ENCODE measurements at places on chromosomes 4 and X. TPM values are rescaled to one million over a fixed set of nuclear protein-coding genes. Genes with fewer than 3 reads are reported as not detected.

- no peak for DNase-seq
Measured at GRCh38 chr4:56468097-56468422, 643 bp downstream of the SRP72 start.

Gene SORBS2
- total RNA-seq = not detected

DNA sequence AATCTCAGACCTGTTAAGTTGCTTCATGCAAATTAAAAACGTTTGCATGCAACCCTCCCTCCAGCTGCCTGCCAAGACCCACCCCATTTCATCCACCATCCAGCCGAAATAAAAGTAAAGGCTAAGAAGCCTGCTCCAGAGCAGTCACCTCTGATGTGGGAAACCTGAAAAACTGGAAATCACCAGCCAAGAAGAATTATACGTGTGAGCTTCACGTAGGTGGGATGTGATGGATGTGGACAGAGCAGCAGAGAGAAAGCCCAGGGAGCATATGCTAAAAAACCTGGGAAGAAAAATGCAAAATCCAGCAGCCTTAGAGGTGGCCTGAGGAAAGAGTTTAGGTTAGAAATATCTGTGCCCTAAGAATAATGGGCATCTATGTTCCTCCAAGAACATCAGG, 160.6 kb upstream of the STS start:
- no peak for DNase-seq

- no peak for DNase-seq
Measured at GRCh38 chrX:106220177-106220576, 52.1 kb downstream of the PWWP3B start.

DNA sequence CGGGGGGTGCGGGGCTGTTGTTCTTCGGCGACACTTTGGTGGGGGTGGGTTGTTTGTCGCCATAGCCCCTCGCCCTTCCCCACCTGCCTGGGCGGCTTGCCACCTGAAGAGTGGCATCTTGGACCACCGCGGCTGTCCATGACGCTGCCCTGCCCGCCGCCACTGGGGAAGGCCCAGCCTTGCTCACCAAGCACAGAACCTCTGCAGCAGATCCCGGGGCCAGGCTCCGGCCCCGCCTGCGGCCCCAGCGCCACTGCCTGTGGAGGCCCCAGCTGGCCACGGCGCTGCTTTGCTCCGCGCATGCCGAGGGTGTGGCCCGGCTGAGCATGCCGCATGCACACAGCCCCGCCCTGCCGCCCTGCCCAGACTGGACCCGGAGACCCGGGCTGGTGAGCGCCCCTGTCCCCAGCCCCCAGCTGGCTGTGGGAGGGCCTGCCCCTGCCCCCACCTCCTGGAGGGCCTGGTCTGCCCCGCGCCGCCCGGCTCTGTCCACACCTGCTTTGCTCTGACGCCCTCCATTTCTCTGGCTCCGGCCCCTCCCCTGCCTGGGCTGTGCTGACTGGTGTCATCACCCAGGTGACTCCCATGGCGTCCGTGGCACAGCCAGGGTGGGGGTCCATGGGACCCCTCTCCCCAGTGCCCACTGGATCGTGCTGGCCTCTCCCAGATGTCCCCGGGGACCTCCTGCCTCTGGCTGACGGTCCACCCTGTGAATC, 5.3 kb downstream of the NAT8L start:
- no peak for DNase-seq

GRCh38 chr4:70360460-70360859, at the start of gene SMR3A:
Gene SMR3A (plus strand): TSS chr4:70360760. CDS start chr4:70362116, 1,356 bp downstream.
- no peak for DNase-seq

Gene COX7B2
- not detected for total RNA-seq

DNA sequence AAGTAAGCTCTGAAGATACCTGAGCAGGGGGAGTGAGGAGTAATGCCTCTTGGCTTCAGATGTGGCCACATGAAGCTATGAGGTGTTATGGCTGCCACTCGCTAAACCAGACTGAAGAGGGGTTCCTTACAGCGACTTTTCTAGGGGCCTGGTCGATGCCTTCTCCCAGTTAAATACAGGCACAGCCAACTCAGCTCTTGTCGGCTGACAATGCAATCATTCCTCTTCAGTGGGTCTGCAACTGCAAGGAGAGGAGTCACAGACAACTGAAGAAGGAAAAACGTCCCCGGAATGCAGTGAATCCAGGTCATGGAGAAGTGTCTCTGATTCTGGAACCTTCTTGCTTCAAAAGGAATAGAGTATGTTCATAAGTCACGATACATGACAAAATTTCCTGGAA, 106.4 kb downstream of the RNF150 start:
- DNase-seq = no peak

GRCh38 chr4:54229631-54230483, 764 bp downstream of the PDGFRA start:
- no peak for DNase-seq

DNA sequence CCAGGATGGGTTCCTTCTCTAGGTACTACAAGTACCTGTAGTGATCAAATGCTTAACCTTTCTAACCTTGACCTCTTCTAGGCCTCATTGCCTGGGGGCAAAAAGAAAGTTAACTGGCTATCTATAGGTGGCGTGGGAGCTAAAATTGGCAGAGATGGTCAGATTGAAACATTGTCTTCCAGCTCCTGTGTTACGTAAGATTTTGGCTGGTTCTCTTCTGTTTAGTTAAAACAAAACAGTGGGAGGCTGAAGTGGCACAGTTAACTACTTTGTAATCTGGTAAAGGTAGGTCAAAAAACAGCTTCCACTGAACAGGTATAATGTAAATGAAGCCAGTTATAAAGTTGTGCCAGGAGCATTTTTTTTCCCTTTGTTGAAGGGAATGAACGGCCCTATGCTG, 115.2 kb downstream of the MBNL3 start:
- DNase-seq = no peak

DNA sequence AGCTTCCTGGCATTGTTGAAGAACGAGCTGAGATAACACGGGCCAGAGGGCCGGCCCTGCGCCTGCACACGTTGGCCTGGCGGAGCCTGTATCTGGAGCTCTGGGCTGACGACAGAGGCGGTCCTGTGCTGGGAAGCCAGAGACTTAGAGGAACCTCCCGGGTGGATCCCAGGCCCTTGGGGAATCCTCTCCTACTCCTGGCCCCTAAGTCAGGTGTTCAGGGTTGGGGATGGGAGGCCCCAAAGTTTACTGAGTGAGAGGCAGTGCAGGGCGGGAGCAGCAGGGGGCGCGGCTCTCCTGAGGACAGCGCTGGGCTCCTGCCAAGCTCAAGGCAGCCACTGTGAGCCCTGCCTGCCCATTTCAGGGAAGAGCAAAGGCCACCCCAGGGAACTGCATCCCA, 2.5 kb upstream of the HTRA3 start:
- DNase-seq = no peak

Gene GPR119
- not detected for total RNA-seq

DNA sequence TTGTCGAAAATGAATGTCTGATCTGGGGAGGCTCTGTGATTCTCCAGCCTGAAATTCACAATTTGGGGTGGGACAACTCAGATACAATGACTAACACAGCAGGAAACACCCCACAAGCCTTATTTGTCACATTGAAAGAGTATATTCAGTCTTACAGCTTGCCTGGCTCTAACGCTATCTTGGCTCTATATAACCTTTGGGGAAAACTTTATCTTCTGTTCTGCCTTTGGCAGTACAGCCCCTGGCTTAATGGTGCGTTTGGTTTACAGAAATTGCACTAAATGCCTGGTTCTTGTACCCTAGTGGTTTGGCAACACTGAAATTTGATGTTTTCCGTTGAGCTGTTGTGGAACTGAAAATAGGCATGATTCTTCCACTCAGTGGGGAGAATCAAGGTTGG, 178.1 kb upstream of the VEGFC start:
- no peak for DNase-seq

DNA sequence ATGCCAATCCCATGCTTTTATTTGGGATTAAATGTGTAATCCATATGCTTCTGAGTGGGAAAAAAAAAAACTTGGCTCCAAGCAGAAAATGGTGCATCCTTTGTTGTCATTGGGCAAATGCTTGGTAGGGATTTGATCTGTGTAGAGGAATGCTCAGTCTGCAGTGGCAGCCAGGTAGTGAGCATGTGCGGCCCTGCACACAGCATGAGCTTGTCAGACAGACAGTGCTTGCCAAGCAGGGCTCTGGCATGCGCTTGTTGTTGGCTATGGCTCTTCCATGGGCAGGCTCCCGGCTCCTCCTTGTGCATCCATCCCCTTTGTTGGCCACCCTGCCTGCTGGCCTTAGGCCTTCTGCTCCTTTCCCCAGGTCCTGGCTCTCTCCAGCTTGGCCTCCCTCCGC, 130.3 kb downstream of the GPR143 start:
- no peak for DNase-seq

DNA sequence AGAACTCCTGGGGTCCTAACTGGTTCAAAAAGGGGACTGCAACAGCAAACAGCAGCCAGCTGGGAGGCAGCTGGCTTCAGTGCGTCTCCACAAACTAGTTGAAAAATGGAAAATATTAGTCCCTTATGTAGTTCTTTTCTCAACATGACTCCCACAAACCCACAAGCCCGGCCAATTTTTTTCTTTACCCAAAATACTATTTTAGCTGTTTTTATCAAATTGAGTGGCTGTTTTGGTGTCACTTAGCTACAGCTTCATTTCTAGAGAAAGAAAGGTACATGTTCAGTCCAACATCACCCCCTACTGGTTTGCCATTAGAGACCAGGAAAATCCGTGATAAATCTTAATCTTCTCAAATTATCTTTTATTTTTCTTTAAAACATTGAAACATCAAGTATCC, 97.2 kb downstream of the GUCY2F start:
- no peak for DNase-seq

DNA sequence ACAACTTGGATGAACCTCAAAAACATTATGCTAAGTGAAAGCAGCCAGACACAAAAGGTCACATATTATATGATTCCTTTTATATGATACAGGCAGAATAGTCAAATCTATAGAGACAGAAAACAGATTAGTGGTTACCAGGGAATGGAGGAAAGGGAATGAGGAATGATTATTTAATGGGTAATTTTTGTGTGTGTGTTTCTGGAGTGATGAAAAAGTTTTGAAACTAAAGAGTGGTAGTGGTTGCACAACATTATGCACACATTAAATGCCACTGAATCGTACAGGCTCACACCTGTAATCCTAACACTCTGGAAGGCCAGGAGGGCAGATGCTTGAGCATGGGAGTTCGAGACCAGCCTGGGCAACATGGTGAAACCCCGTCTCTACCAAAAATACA, 19.6 kb upstream of the SOD3 start:
- no peak for DNase-seq

DNA sequence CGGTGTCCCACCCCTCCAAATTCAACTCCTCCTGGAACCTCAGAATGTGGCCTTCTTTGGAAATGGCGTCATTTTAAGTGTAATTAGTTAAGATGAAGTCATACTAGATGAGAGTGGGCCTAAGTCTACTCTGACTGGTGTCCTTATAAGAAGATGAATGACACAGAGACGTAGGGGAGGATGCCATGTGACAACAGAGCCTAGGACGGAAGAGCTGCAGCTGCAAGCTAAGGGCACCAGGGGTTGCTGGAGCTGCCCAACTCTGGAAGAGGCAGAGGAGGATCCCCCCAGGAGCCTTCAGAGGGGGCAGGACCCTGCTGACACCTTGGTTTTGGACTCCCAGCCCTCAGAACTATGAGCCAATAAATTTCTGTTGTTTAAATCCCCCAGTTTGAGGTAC, 115.1 kb downstream of the STK32B start:
- DNase-seq = no peak

DNA sequence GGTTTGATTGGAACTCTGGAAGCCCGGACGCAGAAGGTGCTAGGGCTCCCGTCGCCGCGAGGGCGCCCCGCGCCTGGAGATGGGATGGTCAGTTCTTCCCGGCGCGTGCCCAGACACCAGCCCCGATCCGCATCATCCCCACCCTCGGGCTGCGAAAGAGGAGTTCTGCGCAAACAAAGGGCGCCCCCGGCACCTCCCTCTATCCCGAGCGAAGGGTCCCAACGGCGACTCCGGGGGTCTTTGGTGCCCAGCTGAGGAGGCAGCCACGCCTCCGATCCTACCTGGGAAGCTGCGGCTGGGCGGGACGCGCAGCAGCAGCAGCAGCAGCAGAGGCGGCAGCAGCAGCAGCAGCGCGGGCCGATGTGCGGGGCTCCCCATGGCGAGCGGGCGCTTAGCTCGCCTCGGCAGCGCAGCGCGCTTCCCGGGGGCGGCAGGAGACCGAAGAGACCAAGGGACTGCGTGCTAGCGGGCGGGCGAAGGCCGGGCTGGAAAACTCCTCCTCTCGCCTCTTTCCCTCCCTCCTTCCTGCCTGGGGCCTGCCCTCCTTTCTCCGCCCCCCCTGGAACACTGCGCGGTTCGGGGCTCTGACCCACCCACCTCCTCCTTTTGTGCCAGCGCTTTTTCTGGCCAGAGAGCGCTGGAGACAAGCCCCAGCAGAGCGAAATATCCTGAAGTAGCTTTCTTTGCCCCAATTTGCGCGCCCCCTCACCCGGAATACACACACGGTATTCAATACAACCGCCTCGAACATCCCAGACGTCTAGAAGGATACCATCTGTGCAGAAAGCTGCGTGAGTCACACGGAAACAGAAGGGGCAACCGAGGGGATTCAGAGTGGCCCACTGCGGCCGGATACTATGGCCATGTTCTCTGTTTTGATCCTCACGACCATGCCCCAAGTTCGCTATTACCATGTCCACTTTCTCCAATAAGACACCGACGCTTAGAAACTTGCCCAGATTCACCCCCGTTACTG, at the start of gene SRPX:
TSS of gene SRPX (minus strand) at position 457 of the 976 bp plus-strand sequence. CDS start at position 378, 79 bp downstream.
- DNase-seq = no peak

DNA sequence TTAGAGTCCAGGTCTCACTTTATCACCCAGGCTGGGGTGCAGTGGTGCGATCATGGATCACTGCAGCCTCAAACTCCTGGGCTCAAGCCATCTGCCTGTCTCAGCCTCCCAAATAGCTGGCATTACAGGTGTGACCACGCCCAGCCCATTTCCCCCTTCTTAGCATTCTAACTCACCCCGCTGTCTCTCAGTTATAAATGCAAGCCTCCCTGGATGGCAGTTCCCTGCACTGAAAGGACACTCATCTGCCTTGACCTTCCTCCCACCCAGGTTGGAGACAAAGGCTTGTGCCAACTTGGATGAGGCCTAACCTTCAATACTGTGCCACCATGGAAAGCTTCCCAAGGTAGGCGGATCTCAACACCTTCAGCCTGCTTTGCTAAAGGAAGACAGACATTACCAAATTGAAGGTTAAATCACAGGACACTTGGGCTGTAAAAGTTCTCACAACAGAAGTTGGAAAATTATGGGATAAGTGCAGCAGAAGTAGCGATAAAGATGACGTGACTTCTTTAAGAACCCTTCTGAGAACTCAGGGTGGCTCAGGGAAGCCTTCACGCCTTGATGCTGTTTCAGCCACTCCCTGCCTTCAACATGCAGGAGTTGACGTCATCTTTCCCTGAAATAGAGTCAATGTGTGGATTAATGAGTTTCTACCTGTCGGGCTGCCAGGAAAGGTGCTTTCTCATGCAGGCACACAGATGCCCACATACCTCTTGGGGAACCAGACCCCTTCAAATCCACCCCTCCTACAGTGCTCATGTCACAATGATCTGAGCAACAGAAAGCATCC, 10.6 kb upstream of the GPM6B start:
- no peak for DNase-seq

Gene TRAM1L1
- not detected for total RNA-seq

GRCh38 chr4:1600211-1600780, 83.8 kb downstream of the FAM53A start:
- no peak for DNase-seq

- no peak for DNase-seq
Measured at GRCh38 chrX:23598575-23598974, 68.7 kb upstream of the PRDX4 start.

Data from CD4-positive, alpha-beta T cell (primary cell).